ENCODE measurements at places on chromosomes 5 and 9. TPM values are rescaled to one million over a fixed set of nuclear protein-coding genes. Genes with fewer than 3 reads are reported as not detected.

GRCh38 chr5:42349163-42349562 is 74.1 kb upstream of the GHR start:
- no peak for DNase-seq

- DNase-seq = no peak
Observed at GRCh38 chr5:4877579-4877978, 262.6 kb upstream of the ADAMTS16 start.

The NFIB gene
- not detected for total RNA-seq

- DNase-seq = no peak
Observed at GRCh38 chr9:127846443-127847177, 7.8 kb downstream of the ENG start.

The ALG2 gene
- total RNA-seq = 23.7 TPM
